Hepatic stellate cell (primary cell): ENCODE measurements at places on chromosomes 3 and 15.

DNA sequence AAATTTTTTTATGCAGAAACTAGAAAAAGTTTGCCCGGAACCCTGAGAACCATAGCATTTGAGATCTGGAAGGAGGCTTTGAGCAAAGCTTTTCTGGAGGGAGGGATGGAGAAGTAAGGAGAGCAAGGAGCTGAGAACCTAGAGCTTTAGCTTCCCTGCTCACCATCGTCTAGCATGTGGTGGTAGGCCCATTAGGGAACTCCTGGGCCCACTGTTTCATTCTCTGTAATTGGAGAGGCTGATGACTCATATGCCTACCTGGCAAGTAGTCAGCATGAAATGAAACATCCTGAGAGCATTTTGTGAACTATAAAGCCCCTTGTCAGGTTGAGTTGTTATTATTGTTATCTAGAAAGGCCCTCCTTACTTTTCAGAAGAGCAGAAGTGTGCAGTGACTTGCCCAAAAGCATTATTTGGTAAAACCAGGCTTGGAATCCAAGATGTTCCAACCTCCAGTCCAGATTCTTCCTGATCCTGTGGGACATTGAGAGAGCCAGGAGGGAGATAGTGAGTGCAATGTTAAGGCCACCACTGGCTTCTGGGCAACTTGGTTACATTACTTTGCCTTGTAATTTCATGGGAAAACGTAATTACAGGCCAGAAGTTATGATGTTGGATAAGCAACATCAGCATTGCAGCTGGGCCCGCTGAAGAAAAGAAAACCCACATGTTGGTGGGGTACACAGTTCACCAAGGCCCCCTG lies 104.5 kb upstream of the BFSP2 start:
- DNase-seq: no peak

DNA sequence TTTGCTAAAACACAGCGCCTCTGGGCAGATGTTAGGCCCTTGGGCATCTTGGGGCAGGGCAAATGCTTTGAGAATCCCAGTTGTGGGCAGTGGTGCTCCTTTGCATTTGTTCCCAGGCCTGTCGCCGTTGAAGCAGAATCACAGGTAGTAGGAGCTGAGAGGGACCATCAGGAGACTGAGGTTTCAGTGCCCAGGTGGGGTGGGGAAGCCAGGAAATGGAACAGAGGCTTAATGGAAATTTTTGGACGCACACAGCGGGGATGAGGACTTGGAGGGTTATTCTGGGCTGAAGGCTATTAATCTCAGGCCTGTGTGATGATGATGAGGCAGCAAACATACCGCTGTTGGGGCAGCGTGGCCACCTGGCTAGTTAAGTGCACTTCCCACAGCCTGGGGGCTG lies 99.5 kb downstream of the SV2B start:
- no peak for DNase-seq

GRCh38 chr3:66483409-66483906 lies 17.4 kb downstream of the LRIG1 start:
- DNase-seq: no peak

- peak; percentile 53 for DNase-seq
Observed at GRCh38 chr3:38725726-38726419, 76.4 kb upstream of the SCN5A start.

DNA sequence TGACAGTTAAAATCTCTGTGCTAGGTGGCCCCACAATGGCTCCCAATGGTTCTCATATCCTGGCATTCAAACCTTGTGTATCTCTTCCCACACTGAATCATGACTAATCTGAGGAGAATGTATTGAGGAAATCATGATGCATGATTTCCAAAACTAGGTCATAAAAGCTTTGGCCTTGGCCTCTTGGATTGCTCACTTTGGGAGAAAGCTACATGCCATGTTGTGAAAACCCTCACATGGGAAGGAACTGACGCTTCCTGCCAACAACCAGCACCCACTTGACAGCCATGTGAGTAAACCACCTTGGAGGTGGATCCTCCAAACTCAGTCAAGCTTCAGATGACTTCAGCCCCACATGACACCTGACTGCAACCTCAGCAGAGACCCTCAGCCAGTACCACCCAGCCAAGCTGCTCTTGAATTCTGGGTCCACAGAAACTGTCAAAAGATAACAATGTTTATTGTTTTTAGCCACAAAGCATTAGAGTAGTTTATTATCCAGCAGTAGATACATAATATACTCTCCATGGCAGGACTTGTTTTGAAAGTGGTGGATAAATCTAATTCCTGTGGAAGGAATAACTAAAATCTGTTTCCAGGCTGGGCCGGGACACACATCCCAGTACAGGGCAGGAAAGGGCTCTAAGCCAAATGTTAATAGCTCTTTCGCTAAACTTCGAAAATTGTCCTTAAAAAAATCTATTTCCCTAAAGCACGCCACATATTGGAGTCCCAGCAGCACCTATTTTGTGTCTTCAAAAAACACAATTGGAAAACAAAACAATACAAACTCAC lies 1.0 kb upstream of the ZNF620 start:
- DNase-seq: peak; percentile 75

GRCh38 chr3:184783319-184783718 lies 28.6 kb upstream of the VPS8 start:
- DNase-seq: peak; percentile 55

GRCh38 chr15:64092075-64092820 lies 1.4 kb downstream of the CIAO2A start:
- no peak for DNase-seq

DNA sequence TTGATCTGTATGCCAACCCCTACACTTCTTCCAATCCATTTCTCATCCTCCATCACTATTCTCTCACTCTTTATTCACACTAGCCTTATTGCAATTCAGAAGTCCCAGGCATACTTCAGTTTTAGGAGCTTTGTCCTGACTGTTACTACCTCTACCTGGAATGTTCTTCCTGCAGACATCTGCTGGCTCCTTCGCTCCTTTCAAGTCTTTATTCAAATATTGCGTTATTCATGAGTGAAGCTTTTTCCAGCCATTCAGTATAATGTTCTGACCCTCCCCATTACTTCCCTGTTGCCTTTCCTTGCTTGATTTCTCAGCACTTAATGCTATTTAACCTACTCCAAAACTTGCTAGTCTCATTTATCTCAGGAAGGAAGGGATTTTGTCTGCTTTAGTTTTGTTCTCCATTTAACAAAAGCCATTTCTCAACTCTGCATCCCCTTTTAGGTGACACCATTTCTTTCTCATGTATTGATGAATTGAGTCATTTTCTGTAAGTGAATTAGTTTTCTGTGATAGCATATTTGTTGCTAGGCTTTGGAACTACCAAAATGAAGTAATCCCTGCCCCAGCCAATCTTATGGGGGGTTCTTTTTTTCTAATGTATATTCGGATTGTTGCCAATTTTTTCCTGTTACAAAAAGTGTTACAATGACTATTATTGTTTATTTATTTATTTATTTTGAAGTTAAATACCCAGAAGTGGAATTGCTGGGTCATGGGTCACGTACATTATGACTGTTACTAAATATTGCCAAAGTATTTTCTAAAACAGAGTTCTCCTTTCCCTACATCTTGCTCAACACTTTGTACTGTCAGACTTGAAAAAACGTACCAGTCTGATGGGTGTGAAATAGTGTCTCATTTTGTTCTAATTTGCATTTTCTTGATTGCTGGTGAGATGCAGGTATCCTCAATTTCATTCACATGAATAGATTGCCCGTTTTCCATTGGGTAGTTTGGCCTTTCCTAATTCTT lies 9.4 kb downstream of the ATP11B start:
- DNase-seq: no peak

DNA sequence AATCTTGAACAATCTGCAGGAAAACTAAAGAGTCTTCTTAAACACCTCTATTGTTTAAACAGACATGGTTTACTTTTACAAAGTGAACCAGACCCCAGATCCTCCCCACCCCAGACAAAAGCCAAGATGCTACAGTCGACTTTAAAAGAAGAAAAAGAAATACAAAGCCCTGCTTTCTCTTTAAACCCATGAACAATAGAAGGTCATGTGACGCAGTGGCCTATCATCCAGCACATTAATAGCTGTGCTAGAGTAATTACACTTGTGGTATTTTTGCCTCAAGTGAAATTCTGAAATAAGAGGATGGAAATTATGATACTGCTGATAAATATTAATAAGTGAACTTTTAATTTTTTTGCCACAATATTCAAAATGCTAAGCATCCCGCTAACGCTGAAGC lies 613.4 kb downstream of the FOXP1 start:
- DNase-seq: no peak

DNA sequence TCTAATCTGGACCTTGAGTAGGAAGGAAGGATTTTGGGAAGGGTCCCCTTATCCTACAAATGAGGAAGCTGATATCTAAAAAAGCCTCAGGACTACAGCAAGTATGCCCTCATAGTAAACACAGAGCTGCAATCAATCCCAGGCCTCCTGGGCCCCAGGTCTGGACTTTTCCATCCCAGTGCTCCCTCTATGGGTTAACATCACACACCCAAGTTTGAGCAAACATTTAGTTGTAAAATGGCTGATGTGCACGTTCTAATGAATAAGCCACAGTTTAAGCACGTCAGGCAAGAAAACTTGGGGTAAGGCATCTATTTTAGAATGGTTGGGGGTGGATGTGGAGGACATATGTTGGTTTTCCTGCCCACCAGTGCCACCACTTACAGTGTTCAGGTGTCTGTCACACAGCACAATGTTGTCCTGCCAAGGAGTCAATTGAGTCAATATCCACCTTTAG lies 44.3 kb upstream of the UBE2E1 start:
- peak; percentile 53 for DNase-seq

- DNase-seq: no peak
Observed at GRCh38 chr3:195773956-195774537, 37.7 kb downstream of the MUC4 start.

DNA sequence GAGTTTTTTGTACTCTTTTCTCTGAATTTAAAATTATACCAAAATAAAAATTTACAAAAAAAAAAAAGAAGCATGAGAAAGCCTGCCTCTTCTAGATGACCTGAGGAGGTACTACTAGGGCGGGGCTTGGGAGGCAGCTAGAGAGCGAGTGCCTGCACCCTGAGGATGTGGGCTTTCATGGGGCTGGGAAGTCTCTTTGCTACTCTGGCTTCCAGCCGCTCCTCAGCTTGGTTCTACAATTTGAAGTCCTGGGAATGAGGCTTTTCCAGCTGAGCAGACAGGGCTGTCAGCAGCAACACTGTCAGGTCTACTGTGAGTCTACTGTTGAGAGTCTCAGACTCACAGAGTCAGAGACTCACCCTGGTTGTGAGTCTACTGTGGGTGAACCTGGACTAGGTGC lies 8.2 kb upstream of the PSTPIP1 start:
- DNase-seq: no peak

GRCh38 chr3:134486577-134487041 lies 752 bp downstream of the CEP63 start:
- DNase-seq: no peak

- no peak for DNase-seq
Observed at GRCh38 chr3:131053043-131053859, 26.6 kb downstream of the NEK11 start.

GRCh38 chr3:65995030-65995429 lies 43.7 kb downstream of the MAGI1 start:
- DNase-seq: no peak

DNA sequence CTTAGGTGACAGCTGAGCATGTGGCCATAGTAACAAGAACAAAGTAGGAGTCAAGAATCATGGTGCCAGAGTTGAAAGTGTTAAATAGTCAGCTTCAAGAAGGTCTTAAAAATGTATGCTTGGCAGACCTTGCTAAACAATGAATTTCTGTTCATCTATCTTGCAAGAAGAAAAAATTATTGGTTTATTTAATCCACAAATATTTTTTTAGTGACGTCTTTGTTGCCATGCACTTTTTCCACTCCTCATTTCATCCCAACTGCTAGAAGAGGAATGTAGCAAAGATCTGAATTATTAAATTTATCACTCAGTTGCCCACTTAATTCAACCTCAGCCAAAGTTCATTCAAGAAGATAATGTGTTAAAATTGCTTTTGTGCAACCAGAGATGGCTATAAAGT lies 3.2 kb upstream of the SLC4A7 start:
- no peak for DNase-seq

- no peak for DNase-seq
Observed at GRCh38 chr3:152094406-152094805, 174.3 kb upstream of the MBNL1 start.

GRCh38 chr3:39187372-39188155 lies 4.8 kb downstream of the XIRP1 start:
- no peak for DNase-seq

- DNase-seq: no peak
Observed at GRCh38 chr15:86620641-86621349, 541.1 kb downstream of the AGBL1 start.

GRCh38 chr15:40063563-40064011 lies 24.6 kb upstream of the SRP14 start:
- DNase-seq: no peak

- no peak for DNase-seq
Observed at GRCh38 chr3:5441401-5441800, 253.9 kb downstream of the EDEM1 start.
